ENCODE measurements at places on chromosomes 2 and 18.
A peak's percentile ranks its signal among the peaks of the same experiment; 100 is the strongest.

- no peak for DNase-seq
Observed at GRCh38 chr2:74566076-74566753, 11.7 kb downstream of the DOK1 start.

DNA sequence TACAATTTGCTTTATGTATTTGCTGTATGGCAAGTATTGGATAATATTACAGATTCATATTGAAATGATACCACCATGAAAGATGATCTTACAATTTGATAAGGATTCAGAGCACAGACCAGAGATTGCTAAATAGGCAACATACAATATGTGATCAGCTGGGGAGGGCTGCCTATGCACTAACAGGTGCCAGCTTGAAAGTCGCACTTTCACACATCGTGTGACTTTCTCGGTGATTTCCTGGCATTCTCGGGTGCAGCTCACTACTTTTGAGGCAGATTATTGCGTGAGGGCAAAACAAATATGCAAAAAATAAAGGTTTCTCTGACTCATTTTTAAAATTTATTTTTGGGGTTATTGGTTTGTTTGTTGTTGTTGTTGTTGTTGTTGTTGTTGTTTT is 36.0 kb downstream of the RBMS1 start:
- DNase-seq: no peak

GRCh38 chr2:48449073-48449840 is 80.7 kb upstream of the STON1 start:
- no peak for DNase-seq

GRCh38 chr2:51650769-51651168 is 618.8 kb upstream of the NRXN1 start:
- DNase-seq: no peak

DNA sequence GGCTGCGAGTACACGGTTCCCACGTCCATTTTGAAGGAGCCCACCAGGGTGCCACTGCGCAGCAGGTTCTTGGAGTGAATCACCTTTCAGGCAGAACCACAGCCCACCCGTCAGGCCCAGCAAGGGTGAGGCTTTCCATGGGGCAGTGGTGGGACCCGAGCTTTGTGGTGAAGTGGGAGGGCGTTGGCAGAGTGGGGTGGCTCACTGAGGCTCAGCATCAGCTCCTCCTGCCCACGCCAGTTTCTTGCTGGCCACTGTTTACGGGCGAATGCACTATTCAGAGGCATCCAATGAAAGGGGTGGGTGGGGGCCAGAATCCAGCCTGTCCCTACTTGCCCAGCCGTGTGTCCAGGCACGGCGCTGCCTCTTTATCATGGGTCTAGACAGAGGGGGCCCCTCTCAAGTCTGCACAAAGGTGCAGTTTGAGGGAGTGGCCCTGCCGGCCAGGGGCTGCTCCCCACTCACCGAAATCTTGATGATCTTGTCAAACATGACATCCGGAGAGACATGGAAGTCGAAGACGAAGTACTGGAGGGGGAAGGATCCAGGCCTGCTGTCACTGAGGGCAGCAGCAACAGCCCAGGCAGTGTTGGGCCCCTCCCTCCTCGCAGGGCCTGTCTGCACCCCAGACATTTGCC is 11.4 kb upstream of the OTOF start:
- no peak for DNase-seq

DNA sequence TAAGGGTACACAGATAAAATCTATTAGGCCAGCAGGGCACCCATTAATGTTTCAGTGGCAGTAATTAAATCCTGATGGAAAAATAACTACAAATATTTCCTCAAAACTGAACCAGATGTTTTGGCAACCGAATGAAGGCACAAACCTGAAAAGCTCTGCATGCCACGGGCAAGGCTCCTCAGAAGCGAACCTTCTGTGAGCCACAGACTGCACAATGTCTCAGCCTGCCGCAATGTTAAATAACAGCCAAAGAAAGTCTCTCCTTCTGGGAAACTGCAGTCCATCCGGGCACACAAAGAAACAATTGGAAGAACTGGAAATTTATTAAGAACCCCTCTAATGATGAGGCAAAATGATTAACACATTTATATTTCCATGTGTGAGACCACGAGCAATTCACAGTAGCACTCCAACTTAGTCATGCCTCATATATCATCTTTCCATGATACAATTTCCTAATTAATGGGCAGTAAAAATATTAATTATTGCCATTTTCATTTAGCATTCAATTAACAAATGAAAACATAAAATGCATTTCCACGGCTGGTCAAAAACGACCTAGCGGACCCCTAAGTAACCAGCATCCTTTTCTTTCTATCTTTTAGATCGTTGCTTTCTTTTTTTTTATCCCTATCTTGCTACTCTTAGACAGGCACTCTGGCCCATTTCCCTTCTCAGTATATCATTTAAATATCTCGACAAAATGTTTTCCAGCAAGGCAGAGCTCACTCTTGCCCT is 237.5 kb downstream of the EPHA4 start:
- no peak for DNase-seq

- no peak for DNase-seq
Observed at GRCh38 chr2:30522421-30522820, 75.4 kb downstream of the LCLAT1 start.

- DNase-seq: no peak
Observed at GRCh38 chr2:237929979-237930378, 36.8 kb upstream of the UBE2F start.

GRCh38 chr2:151947813-151948165 is 119.6 kb upstream of the ARL5A start:
- no peak for DNase-seq

DNA sequence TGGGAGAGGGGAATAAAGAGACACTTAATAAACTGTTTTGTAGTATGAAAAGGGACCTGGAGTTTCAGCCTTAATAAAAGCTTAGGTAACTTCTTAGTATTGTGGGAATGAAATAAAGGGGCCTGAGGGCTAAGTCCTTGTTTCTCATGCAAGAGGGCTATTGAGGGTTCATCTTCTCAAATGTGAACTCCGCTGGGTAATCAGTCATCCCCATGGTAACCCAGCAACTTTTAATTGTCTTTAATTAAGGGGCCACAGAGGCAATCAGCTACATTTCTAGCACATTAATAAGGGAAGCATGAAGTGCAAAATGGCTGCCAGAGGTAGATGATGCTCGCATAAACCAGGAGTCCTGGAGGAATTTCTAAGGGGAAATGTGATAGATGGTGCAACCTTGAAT is 1784.2 kb upstream of the CELF4 start:
- no peak for DNase-seq

DNA sequence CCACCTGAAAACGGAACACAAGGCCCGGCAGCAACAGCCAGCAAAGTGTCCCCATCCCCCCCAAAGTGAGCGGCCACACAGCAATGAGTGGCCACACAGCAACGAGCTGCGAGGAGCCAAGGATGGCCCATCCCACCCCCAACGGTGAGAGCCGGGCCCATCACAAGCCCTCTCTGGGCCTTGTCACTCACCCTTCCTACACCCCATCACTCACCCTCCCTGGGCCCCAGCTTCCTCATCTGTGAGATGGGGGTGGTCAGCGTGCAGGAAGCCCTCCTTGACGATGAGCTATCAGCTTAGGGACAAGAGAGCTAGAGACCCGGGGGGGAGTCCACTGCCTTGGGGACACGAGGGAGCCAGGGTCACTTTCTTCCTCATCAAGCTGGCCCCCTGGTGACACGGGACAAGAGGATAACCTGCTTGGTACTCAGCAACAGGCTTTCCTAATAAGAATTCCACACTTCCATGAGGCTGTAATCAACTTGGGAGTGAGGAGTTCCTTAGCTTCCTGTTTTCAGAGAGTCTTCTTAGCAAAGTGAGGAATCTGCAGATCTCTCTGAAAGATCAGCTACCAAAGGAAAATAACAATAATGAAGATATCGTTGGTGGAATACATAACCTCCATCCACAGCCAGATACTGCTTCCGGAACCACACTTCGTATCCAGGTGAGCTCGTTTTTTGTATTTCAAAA is 92.8 kb downstream of the HDAC4 start:
- no peak for DNase-seq

DNA sequence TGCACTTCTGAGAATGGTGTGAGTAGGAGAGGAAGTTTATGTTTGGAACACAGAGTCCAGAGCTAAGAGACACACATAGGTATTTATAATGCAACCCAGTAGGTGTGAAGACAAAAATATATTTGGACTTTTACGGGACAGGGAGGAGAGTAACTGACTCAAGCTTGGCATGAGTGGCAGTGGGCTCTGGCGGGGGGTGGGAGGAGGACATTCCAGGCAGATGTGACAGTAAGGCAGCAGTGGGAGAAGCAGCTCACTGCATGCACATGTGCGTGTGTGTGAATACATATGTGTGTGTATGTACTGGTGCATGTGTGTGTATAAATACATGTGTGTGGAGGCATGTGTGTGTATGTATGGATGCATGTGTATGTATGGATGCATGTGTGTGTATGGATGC is 51.4 kb downstream of the DCDC2C start:
- no peak for DNase-seq

- DNase-seq: no peak
Observed at GRCh38 chr2:99285526-99285925, 15.5 kb downstream of the LYG1 start.

DNA sequence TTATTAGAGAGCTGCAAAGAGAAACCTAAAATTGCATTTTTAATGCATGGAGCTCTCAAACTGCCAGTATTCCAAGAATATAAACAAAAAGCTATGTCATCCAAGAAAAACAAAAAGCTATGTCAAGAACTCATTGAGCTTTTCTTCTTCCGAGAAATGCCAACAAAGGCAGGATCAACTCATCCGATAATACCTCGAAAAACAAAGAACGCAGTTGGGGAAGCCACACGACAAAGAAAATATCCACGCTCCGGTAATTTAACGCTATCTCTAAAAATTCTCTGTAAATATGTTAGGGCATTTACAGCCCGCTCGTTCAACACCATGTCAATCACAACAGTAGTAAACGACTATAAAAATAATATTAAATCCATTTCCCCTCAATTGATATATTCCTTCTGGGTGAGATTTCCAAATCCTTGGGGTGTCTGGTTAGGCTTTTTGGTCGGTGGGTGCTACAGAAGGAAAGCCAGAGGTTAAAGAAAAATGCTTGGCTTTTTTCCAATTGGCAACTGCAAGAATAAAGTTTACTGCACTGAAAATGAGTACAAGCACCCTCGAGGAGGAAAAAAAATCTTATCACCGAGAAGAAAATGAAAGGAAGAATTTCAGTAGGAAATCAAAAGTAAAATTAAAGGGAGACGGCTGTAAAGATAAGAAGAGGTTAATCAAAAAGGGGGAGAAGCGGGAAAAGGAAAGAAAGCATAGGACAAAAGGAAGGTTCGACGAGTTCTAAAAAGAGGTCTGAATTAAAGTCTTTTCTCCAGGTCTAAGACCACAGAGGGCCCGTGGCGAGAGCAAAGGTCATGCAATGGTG is 856 bp downstream of the TIA1 start:
- peak; percentile 45 for DNase-seq

- DNase-seq: no peak
Observed at GRCh38 chr18:63528863-63529492, 13.2 kb upstream of the SERPINB12 start.

GRCh38 chr2:173652767-173653431 is 298.2 kb downstream of the CDCA7 start:
- peak; percentile 75 for DNase-seq

- peak; percentile 59 for DNase-seq
Observed at GRCh38 chr18:5214583-5215351, 17.7 kb upstream of the AKAIN1 start.

DNA sequence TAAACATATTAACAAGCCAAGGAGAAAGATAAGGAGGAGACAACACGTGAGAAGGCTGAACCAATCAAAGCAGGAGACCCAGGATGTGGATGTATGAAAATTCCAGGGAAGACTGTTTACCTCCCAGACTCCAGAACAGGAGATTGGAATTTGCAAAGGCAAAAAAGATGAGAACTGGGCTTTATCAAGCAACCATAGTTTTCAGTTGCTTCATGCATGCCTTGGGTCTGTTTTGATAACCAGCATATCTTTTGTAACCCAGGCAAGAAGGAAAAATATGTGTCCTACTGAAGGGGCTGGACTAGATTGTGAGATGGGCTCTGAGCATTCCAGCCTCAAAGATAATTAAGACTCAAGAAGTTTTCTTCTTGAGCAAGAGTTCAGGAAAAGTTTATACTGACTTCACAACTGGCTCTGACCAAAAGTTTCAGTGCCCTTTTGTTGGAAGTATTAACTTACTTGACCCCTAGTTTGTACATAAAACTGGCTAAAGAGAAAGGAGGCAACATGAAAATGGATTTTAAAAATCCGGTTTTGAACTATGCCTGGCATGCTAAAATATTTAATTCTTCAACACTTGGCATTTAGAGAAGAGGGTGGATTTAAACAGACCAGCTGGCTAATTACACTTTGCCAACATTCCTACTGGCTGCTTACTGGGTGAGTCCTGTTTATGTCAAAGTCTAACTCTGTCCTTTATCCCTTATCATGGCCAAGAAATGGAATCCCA is 79.3 kb upstream of the CD28 start:
- DNase-seq: no peak

GRCh38 chr2:101041413-101041812 is 39.3 kb downstream of the RPL31 start:
- no peak for DNase-seq

DNA sequence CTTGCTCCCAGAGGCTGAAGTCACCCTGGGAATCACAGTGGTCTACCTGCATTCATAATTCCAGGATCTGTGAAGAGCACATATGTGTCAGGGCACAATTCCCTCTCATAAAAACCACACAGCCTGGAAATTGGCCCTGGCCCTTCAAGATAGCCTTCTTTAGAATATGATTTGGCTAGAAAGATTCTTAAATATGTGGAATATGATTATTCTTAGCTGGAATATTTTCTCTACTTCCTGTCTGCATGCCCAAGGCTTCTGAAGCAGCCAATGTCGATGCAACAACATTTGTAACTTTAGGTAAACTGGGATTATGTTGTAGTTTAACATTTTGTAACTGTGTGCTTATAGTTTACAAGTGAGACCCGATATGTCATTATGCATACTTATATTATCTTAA is 24.2 kb downstream of the ICOS start:
- DNase-seq: no peak

DNA sequence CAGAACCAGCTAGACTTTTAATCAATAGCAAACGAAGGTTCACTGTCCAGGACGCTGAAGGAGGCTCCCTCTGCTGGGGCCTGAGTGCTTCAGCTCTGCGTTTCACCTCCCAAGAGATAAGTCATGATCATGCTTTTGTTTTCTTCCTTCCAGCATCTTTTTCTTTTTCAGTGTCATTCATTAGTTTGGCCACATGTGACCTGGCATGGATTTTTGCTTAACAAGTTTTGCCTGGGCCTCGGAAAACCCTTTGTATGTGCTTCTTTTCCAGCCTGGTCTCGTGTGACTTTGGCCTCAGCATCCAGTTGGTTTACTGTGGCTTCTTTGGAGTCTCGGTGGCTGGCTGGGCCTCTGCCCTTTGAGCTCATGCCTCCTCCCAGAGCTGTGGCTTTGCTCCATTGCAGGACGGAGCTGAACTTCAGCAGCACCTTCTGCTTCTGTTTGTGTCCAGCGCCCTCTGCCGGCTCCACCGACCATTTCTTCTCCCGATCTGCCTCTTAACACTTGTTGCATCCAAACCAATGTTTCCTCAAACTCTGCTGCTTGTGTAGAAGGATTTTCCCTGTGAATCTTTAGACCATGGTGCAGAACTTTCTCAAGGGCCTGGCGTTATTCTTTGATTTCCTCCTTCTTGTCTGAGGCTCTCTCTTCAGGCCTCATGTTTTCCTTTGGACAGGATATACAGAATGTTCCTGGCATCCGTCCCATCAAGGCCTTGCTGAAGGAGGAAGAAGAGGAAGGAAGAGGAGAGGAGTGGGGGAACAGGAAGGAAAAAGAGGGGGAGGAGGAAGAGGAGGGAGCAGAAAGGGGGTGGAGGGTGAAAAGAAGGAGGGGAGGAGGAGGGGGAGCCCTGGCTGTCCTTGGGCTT is 23.6 kb upstream of the HES6 start:
- peak; percentile 96 for DNase-seq

- DNase-seq: no peak
Observed at GRCh38 chr18:37846996-37847395, 281.4 kb upstream of the CELF4 start.

- no peak for DNase-seq
Observed at GRCh38 chr2:106165561-106165960, 28.5 kb downstream of the UXS1 start.
